ENCODE measurements at places on chromosomes 3 and 15.

- peak; percentile 18 for DNase-seq
These were observed 67.9 kb downstream of the ULK4 start for GRCh38 chr3:41893977-41894376.

DNA sequence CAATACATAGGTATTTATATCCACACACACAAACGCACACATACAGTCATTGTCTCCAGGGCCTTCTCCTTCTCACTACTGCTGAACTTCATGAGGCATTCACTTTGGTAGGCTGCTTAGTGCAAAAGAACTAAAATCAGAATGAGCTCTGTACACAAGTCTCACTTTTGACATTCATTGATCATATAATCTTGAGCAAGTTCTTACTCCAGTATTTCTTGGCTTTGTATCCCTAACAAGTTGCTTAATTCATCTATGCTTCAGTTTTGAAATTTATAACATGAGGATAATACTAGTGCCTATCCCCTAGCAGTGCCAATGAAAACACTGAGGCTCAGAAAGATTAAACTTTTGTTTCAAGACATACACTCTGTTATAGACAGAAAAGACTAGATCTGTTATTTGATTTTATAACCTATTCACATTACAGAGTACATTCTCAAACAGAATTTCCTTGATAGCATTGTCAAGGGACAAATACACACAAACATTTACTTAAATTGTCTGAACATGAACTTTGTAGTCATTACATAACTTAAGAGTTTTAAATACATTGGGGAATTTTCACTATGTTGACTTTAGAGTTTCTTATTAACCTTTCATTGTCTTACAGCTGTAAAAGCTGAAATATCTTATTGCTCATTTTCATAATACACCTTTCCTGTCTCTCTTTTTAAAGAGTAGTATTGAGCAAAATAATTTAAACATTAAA, 55.0 kb upstream of the SI start:
- DNase-seq = no peak

GRCh38 chr3:178971614-178972013, 100.0 kb downstream of the ZMAT3 start:
- DNase-seq = no peak

GRCh38 chr3:192597506-192597905, 129.8 kb downstream of the FGF12 start:
- no peak for DNase-seq

DNA sequence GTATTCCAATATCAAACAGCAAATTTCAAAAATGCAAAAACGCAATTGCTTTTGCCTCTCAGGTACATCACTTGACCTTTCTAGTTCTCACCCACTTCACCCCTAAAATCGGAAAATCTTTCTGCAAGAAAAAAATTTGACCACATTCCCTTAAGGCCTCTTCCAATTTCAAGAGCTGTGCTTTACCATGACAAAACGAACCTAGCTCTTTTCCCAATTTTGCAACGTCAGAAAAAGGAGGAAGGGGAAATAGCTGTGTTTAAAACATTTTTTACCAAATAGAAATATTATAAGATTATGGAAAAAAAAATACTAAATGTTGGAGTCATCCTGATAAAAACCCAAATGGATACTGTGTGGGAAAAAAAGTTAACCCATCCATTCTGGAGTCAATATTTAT, 1.1 kb upstream of the NR2C2 start:
- no peak for DNase-seq

- DNase-seq = no peak
These were observed 384.0 kb upstream of the TPM1 start for GRCh38 chr15:62658498-62658897.

DNA sequence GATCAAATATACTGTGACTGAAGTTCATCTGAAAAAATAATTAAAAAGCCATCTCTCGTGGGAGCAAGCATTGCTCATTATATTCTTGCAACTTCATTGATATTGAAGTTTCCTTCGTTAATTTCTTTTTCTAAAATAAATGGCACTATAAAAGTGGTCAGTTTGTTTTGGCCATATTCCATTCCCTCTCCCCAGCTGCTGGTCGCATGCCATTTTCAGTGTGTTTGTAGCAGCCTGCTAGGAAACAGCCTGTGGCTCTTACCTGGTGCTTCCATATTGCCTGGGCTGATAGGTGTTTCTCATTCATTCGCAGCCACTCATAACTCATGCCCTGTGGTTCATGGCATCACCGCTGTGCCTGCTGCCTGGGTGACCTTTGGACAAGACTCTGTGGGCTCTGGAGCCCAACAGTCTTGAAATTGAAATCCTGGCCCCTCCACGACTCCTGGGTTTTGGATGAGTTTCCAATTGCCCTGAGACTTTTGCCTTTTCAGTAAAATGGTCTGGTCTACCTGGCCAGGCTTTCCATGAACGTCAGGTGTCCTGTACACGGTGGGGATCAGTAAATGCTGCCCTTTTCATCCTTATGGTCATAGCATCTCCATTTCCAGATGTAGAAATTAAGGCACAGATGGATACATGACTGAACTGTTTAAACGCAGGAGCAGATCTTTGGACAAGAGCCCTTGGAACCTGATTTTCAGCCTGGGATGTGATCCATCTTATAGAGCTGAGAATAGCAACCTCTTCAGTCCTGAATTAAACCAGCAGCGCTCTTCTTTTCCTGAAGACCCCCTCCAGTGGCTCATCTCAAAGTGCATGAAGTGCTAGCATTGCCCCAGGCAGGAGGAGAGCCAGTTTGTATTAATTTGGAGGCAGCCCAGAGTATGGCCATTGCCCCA, 69.4 kb downstream of the SLCO3A1 start:
- DNase-seq = no peak

DNA sequence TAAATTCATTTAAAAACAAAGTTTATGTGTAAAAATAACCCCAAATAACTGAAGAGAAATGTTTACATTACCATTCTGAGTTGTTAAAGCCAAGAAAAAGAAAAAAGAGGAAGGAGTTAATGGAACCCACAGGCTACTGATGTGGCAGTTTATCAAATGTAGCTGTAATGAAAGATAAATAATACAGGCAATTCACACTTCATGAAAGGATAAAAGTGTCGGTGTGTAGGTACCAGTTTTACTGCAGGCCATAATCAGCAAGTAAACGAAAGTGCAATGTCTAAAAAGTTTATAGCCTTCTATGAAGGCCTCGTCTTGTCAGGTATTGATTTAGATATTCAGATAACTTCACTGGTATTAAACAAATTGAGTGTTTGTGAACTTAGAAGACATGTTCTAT, 164.6 kb downstream of the DPH6 start:
- no peak for DNase-seq

GRCh38 chr3:150362515-150363302, 45.4 kb upstream of the TSC22D2 start:
- DNase-seq = no peak

DNA sequence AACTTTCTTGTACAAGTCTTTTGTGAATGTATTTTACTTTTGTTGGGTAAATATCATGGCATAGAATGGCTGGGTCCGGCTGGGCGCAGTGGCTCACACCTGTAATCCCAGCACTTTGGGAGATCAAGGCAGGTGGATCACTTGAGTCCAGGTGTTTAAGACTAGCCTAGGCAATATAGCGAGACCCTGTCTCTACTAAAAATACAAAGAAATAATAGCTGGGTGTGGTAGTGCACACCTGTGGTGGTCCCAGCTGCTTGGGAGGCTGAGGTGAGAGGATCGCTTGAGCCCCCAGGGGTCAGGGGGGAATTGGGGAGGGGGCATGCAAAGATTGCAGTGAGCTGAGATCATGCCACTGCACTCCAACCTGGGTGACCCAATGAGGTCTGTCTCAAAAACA, 52.9 kb downstream of the ANP32A start:
- no peak for DNase-seq

DNA sequence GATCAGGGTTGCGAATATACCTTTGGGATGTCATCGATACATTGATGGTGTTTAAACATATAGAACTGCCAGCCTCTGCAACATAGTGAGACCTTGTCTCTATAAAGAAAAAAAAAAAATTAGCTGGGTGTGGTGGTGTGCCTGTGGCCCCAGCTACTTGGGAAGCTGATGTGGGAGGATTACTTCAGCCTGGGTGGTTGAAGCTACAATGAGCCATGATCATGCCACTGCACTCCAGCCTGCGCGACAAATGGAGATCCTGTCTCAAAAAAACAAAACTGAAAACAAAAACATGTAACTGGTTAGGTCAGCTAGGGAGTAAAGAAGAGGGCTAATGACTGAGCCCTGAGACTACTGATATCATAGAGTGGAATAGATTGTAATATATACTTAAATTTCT, 30.7 kb upstream of the MGA start:
- DNase-seq = no peak

DNA sequence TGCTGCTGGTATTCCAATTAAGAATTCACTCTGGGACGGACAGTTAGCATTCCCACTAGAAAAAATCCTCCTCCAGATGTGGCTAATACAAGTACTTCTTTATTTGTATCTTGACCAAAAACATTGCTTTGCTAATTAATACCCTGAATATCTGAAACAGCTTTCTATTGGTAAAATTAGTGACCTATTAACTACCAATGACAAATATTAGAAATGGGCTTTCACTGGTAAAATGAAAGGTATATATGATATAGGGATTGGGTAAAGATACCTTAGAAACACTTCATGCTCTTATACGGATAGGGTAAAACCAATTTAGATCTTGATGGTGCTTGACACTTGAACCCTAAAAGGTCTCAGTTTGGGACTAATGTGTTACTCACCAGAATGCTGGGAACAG, 52.3 kb downstream of the CRTAP start:
- no peak for DNase-seq

DNA sequence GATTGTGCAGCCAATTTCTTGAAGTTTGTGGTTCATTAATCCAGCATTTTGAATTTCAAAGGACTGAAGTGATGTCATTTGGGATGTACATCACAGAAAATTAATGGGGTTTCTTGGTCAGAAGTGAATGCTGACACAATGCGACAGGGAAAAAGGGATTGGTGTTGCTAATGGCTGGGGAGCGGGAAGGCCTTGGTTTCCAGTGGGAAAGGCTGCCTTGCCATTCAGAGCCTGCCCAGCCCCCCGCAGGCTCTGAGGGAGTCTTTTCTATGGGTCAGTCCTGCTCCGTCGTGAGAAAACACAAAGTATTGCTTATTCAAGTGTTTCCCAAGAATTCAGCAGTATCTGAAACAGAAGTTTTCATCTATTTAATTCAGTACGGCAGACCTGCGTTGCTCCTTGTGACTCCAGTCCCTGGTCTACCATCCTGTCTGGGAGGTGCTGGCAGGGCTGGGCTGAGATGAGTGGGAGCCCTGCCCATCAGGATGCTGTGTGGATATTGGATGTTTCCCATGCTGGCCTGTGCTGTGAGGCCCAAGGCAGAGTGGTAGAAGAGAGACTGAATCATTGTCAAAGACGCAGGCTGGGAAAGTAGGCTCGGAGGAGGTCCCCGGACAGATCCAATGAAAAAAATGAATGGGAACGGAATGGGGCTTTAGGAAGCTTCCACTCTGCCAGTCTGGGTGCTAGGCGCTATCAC, 111.2 kb upstream of the KLHL25 start:
- no peak for DNase-seq

DNA sequence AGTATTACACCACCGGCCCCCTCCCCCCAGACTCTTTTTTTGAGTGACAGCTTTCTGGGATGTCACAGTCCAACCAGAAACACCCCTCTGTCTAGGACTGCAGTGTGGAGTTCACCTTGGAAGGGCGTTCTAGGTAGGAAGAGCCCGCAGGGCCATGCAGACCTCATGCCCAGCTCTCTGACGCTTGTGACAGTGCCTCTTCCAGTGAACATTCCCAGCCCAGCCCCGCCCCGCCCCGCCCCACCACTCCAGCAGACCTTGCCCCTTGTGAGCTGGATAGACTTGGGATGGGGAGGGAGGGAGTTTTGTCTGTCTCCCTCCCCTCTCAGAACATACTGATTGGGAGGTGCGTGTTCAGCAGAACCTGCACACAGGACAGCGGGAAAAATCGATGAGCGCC, 63.6 kb downstream of the AAGAB start:
- no peak for DNase-seq

DNA sequence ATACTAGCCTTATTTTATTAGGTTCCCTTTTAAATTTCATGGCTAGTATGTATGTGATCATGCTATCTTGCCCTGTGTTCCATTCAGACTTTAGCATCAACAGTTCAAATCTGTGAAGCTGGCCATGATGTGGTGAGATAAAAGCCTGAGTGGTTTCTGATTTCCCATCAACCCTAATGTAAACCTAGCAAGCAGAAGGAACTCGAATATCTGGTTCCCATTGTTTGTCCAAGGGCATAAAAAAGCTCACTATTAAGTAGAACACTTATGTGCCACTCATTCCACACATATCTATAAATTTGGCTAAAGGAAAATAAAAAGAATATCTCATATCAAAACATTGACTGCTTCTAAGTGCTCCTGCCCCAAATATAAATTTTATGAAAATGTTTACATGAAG, 311.7 kb downstream of the CADM2 start:
- DNase-seq = no peak

DNA sequence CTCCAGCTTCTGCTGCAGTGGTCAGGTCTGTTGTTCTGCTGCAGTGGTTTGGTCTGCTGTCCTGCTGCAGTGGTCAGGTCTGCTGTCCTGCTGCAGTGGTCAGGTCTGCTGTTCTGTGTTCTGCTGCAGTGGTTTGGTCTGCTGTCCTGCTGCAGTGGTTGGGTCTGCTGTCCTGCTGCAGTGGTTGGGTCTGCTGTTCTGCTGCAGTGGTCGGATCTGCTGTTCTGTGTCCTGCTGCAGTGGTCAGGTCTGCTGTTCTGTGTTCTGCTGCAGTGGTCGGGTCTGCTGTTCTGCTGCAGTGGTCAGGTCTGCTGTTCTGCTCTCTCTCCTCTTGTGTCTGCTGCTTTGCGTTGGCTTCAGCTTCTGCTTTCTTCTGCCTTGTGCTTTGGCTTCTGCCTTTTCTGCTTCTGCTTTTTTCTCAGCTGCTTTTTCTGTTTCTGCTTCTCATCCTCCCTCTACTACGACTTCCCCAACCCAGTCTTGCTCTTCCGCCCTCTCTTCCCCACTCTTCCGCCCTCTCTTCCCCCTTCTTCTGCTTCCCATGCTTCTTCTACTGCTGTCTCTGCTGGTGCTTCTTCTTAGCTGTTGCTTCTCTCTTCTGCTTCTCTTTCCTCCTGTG, 50.7 kb downstream of the FAM43A start:
- DNase-seq = peak; percentile 74

DNA sequence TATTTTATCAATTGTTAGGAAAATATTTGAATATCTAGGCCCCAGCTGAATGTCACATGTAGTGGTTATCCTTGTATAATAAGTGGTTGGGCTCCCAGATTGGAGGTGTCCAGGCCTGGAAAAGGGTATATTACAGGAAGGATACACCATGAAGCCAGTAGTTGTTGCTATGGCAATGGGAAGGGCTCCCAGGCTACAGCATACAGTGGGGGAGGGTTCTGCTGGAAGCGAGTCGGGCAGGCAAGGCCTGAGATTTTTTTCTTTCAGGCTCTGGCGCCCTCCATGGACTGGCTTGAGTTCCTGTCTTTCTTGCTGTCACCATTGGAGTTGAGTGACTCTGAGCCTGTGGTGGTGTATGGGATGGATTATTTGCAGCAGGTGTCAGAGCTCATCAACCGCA, 8.9 kb downstream of the ECE2 start:
- DNase-seq = no peak

- DNase-seq = no peak
These were observed 56.7 kb upstream of the TSEN2 start for GRCh38 chr3:12427551-12427950.
